Bronchus fibroblast of lung (primary cell): ENCODE measurements at places on chromosomes 5 and 9. TPM values are rescaled to one million over a fixed set of nuclear protein-coding genes. Genes with fewer than 3 reads are reported as not detected.

Gene GRM6
- not detected in 2 replicates for total RNA-seq

Gene CARTPT
- total RNA-seq = not detected in 2 replicates

Gene PELO
- total RNA-seq = 18.6 and 19.5 TPM in 2 replicates

Gene ZDHHC11B
- total RNA-seq = not detected in 2 replicates

Gene CCDC192
- not detected in 2 replicates for total RNA-seq

Gene JAKMIP2
- total RNA-seq = 9.2 and 14.1 TPM in 2 replicates

Gene ANKRD20A1
- total RNA-seq = not detected in 2 replicates

Gene C9orf153
- not detected in 2 replicates for total RNA-seq

Gene SOHLH1
- total RNA-seq = not detected in 2 replicates

Gene SPDL1
- 28.2 and 43.0 TPM in 2 replicates for total RNA-seq

Gene OTP
- not detected in 2 replicates for total RNA-seq

Gene TAF11L11
- not detected in 2 replicates for total RNA-seq

Gene RASEF
- total RNA-seq = under 0.01 TPM in 1 of 2 replicates, not detected in the other

Gene CEMIP2
- total RNA-seq = 36.1 and 47.4 TPM in 2 replicates

Gene MEGF9
- 4.6 and 5.4 TPM in 2 replicates for total RNA-seq

Gene SOWAHA
- under 0.01 TPM in 1 of 2 replicates, not detected in the other for total RNA-seq

Gene STK32A
- under 0.01 TPM in 1 of 2 replicates, not detected in the other for total RNA-seq

Gene FAXDC2
- total RNA-seq = 3.1 and 4.7 TPM in 2 replicates

Gene PCDHGA2
- 0.50 and 0.59 TPM in 2 replicates for total RNA-seq

Gene SLC45A2
- under 0.01 TPM in 1 of 2 replicates, not detected in the other for total RNA-seq

Gene IFNA14
- not detected in 2 replicates for total RNA-seq

Gene TNC
- total RNA-seq = 39.7 and 41.3 TPM in 2 replicates

Gene BAAT
- total RNA-seq = under 0.01 TPM in 1 of 2 replicates, not detected in the other

Gene POU5F2
- total RNA-seq = under 0.01 TPM in 2 replicates

Gene PPIC
- total RNA-seq = 16.8 and 22.5 TPM in 2 replicates

Gene AQP7
- not detected in 2 replicates for total RNA-seq

Gene PPP3R2
- not detected in 2 replicates for total RNA-seq

Gene PCDHAC2
- not detected in 2 replicates for total RNA-seq

Gene DMRTA1
- 0.15 and 0.17 TPM in 2 replicates for total RNA-seq

Gene PPP2R2B
- total RNA-seq = under 0.01 and 0.17 TPM in 2 replicates

Gene FBXW5
- total RNA-seq = 113 and 115 TPM in 2 replicates

Gene C6
- not detected in 2 replicates for total RNA-seq

Gene CCDC183
- under 0.01 TPM in 1 of 2 replicates, not detected in the other for total RNA-seq

Gene CD274
- 2.5 and 2.9 TPM in 2 replicates for total RNA-seq

Gene PRRT1B
- total RNA-seq = not detected in 2 replicates

Gene CFAP90
- 0.30 and 0.84 TPM in 2 replicates for total RNA-seq

Gene KLHL9
- 23.2 and 23.7 TPM in 2 replicates for total RNA-seq

Gene ITK
- total RNA-seq = not detected in 2 replicates

Gene LVRN
- under 0.01 TPM in 2 replicates for total RNA-seq

Gene PCDHB4
- not detected in 2 replicates for total RNA-seq

Gene IRGM
- total RNA-seq = not detected in 2 replicates

Gene CAMK4
- total RNA-seq = 8.6 and 9.9 TPM in 2 replicates

Gene DRD1
- not detected in 2 replicates for total RNA-seq

Gene MTX3
- 4.9 and 6.2 TPM in 2 replicates for total RNA-seq
